Left ventricle myocardium inferior (tissue), 1 donor: ENCODE measurements at places on chromosomes 2 and 18. TPM values are rescaled to one million over a fixed set of nuclear protein-coding genes. Genes with fewer than 3 reads are reported as not detected.

BCL11A gene
- total RNA-seq: 27.1 TPM

OBSL1 gene
- 208 TPM for total RNA-seq

UCN gene
- total RNA-seq: 1.5 TPM

CENPA gene
- total RNA-seq: 2.5 TPM

BBS5 gene
- total RNA-seq: 8.4 TPM

PTH2R gene
- total RNA-seq: not detected
